ENCODE measurements at places on chromosomes 4 and X.

DNA sequence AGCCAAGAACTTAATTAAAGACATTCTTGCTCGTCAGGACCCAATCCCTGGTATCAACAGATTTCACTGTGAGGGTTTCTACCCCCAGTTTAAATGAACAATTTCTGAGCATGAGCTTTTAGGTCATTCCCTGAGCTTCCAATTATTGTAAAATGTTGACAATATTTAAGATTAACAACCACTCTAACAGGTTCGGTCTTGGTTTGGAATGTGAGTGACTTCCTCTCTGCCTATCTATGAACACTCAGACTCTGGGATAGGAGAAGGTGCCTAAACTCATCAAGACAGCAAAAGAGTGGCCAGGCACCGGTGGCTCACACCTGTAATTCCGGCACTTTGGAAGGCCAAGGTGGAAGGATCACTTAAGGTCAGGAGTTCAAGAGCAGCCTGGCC is 82.9 kb upstream of the TMEM150C start:
- DNase-seq: no peak

- no peak for DNase-seq
These were observed 210.7 kb downstream of the PDGFRA start for GRCh38 chr4:54439831-54440243.

DNA sequence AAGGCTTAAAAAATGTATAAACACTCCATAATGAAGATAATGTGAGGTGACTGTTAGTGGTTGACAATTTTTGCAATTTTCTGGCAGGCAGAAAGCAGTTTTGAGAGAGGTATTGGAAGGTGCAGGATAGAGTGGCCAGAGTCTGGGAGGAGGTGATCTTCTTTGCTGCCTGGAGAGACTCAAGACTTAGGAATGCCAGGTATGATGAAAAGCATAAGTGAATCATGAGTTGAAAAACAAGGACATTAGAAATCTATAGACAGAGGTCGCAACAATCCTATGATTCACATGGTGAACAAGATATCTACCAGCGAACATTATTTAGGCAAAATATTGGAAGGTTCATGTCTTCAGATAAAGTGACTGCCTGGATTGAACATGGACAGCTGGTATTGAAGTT is 118.5 kb downstream of the CFAP299 start:
- DNase-seq: no peak

GRCh38 chr4:8077181-8078108 is 81.2 kb downstream of the ABLIM2 start:
- no peak for DNase-seq

GRCh38 chr4:139239127-139239772 is 40.8 kb downstream of the MGARP start:
- DNase-seq: no peak

DNA sequence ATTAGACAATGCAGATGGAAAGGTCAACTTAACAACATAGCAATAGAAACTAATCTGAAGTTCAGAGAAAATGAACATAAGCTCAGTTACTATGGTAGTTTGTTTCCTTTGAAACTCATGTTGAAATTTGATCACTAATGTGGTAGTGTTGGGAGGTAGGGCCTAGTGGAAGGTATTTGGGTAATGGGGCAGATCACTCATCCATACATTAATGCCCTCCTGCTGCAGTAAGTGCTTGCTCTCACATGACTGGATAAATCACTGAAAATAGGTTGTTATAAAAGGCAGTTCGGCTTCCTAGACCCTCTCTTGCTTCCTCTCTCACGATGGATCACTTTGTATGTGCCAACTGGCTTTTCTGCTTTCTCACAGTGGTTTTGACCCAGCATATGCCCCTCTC is 567.4 kb upstream of the GALNT7 start:
- no peak for DNase-seq

DNA sequence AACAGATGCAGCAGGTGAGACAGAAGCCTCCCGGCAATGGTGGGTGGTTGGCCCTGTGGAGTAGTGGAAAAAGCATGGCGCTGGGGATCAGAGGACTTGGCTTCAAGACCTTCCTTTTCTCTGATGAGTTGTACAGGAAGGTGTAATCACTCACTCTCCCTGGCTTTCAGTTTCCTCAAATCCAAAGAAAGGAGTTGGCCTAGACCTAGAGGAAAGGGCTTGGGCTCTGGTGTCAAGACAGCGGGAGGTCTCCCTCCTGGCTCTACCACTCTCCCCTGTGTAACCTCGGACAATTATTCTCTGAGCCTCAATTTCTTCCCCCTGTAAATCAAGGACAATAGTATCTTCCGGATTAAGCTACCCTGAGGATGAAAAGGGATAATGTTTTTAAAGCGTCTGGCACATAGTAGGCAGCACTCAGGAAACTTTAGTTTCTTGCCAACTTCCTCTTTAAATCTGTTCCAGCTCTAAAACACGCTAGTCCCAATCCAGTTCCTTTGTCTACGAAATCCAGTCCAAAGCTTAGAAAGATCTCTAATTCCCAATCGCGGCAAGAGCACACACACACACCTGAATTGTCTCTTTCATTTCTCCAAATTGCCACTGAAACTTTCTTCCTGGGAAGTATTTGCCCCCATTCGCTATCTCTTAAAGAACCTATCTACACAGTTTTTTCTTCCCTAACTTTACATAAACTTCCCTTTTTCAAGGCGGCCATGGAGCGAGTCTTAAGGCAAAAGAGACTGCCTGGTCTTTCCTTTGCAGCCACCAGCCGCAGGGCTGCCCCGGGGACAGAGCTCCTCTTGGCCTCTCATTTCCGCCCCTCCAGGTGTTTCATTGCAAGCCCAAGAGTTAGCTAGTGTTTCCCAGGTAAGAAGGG is 29.9 kb upstream of the GPC4 start:
- DNase-seq: no peak

GRCh38 chr4:184217634-184218033 is at the start of gene ENPP6:
Gene ENPP6, minus strand, starts transcription at chr4:184217873. Its CDS starts 54 bp downstream, at chr4:184217819.
- DNase-seq: no peak

- DNase-seq: no peak
These were observed 496.7 kb downstream of the SPRY1 start for GRCh38 chr4:123893011-123893981.

DNA sequence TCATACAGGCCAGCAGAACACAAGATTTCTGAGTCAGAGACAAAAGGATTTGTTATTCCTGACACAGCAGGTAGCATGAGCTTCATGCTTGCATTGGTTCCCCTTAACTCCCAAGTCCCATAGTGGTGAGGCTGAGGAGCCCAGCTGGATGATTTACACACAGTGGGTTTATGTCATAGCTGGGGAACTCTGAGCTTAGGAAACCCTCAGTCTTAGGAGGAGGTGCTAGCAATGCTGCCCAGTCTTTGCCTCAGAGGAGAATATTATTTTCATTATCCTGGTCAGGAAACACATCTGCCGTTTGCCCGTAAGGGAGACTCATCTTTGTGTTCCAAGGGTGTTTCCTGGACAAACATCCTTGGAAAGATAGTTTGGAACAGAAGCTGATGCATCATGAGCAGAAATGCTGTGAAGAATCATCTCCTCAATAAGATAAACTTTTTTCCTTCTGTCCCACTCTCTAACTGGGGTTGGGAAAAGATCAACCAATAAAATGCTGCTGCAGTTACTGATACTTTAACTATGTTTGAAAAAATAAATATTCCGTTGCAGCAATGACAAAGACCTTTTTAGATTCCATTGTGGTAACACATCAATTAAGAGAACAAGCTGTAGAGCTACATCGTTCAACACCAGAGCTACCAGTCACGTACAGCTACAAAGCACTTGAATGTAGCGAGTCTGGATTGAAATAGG is 146.8 kb downstream of the DCLK2 start:
- no peak for DNase-seq

DNA sequence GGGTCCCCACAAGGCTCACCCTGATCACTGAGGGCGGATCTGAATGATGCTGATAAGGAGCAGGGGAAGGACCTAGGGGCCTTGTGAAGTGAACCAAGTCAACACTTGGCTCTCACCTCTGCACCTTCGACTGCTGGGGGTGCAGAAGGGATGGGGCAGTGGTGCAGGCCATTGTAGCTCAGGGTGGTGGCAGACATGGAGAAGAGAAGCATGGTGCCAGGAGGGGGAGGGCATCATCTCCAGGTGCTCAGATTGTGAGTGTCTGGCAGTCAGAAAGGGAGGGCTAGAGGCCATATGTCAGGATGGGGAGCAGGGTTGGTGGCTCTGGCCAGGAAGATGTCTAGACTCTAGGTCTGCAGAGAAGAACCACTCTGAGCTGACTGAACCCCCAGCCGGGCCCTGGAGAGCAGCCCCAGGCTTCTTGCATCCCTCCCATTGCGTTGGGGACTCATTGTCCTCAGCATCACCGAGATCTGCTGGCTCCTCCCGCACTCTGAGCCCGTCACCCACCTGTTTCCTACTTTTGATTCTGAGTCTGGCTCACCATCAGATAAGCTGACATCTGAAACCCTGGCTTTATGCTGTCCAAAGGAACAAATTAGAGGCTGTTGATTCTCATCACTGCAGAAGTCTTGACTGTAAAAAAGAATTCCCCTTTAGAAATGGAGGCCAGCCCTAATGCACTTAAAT is 3.8 kb downstream of the APLN start:
- DNase-seq: no peak

GRCh38 chrX:73262991-73263390 is 48.3 kb upstream of the NAP1L2 start:
- DNase-seq: no peak
